Astrocyte (in vitro differentiated cells and primary cell): ENCODE measurements at places on chromosomes 12 and 14. TPM values are rescaled to one million over a fixed set of nuclear protein-coding genes. Genes with fewer than 3 reads are reported as not detected.

The PRB2 gene
- total RNA-seq: not detected in 2 replicates

The AICDA gene
- not detected in 2 replicates for total RNA-seq

The GPR137C gene
- 0.70 and 1.1 TPM in 2 replicates for total RNA-seq

The MRPL51 gene
- total RNA-seq: 192 and 202 TPM in 2 replicates

The DBX2 gene
- not detected in 2 replicates for total RNA-seq

The SNAPC1 gene
- 12.9 and 14.1 TPM in 2 replicates for total RNA-seq

The TOMM20L gene
- total RNA-seq: not detected in 2 replicates

The POLR3B gene
- total RNA-seq: 10.9 and 11.7 TPM in 2 replicates

The VWF gene
- 0.23 and 0.82 TPM in 2 replicates for total RNA-seq

The PLCZ1 gene
- not detected in 2 replicates for total RNA-seq

The PTHLH gene
- total RNA-seq: 48.5 and 53.5 TPM in 2 replicates

The LMO3 gene
- total RNA-seq: 0.98 and 0.99 TPM in 2 replicates

The ESPL1 gene
- total RNA-seq: 1.2 and 2.0 TPM in 2 replicates

The DCTN2 gene
- 94.5 and 107 TPM in 2 replicates for total RNA-seq

The A2M gene
- total RNA-seq: 4.2 and 10.7 TPM in 2 replicates

The CEBPE gene
- not detected in 2 replicates for total RNA-seq

The PPM1H gene
- 7.8 and 9.0 TPM in 2 replicates for total RNA-seq

The PDZRN4 gene
- not detected in 2 replicates for total RNA-seq

The PRH2 gene
- not detected in 2 replicates for total RNA-seq

The TMEM121 gene
- 4.0 and 5.2 TPM in 2 replicates for total RNA-seq

The ZFHX2 gene
- 27.3 TPM in 2 replicates for total RNA-seq

The RBP5 gene
- not detected in 2 replicates for total RNA-seq

The CD27 gene
- not detected in 2 replicates for total RNA-seq

The PTPRO gene
- 0.12 and 0.39 TPM in 2 replicates for total RNA-seq

The ZNF219 gene
- 24.2 and 31.9 TPM in 2 replicates for total RNA-seq

The MFAP5 gene
- total RNA-seq: 86.4 and 105 TPM in 2 replicates

The RHOJ gene
- 29.6 and 34.5 TPM in 2 replicates for total RNA-seq

The PZP gene
- not detected in 2 replicates for total RNA-seq

The DTX1 gene
- total RNA-seq: 4.6 and 5.5 TPM in 2 replicates

The RNU6-8 gene
- not detected in 2 replicates for total RNA-seq

The SLC25A29 gene
- 24.3 and 30.2 TPM in 2 replicates for total RNA-seq

The KRT83 gene
- total RNA-seq: not detected in 2 replicates

The ARHGEF40 gene
- 99.9 and 129 TPM in 2 replicates for total RNA-seq

The C12orf50 gene
- not detected in 2 replicates for total RNA-seq

The RNU4-1 gene
- 2,477 and 2,591 TPM in 2 replicates for total RNA-seq

The HEATR5A gene
- 50.7 and 56.3 TPM in 2 replicates for total RNA-seq

The GDF3 gene
- total RNA-seq: not detected in 2 replicates

The HPD gene
- total RNA-seq: not detected in 2 replicates

The EDDM3A gene
- not detected in 2 replicates for total RNA-seq

The PGF gene
- 2.5 and 3.5 TPM in 2 replicates for total RNA-seq

The LRRIQ1 gene
- 1.5 and 1.9 TPM in 2 replicates for total RNA-seq

The OLR1 gene
- total RNA-seq: 0.96 and 0.98 TPM in 2 replicates

The MYBPC1 gene
- total RNA-seq: 0.31 TPM in 1 of 2 replicates, not detected in the other

The FGF23 gene
- total RNA-seq: not detected in 2 replicates

The RNF10 gene
- 181 and 185 TPM in 2 replicates for total RNA-seq

The PIANP gene
- 3.1 and 3.6 TPM in 2 replicates for total RNA-seq

The PSMB5 gene
- 232 and 239 TPM in 2 replicates for total RNA-seq

The TPPP2 gene
- total RNA-seq: not detected in 2 replicates

The GNB3 gene
- total RNA-seq: 14.5 and 16.6 TPM in 2 replicates

The HHIPL1 gene
- 0.86 and 1.1 TPM in 2 replicates for total RNA-seq
